ENCODE measurements at places on chromosomes 5 and 9.

DNA sequence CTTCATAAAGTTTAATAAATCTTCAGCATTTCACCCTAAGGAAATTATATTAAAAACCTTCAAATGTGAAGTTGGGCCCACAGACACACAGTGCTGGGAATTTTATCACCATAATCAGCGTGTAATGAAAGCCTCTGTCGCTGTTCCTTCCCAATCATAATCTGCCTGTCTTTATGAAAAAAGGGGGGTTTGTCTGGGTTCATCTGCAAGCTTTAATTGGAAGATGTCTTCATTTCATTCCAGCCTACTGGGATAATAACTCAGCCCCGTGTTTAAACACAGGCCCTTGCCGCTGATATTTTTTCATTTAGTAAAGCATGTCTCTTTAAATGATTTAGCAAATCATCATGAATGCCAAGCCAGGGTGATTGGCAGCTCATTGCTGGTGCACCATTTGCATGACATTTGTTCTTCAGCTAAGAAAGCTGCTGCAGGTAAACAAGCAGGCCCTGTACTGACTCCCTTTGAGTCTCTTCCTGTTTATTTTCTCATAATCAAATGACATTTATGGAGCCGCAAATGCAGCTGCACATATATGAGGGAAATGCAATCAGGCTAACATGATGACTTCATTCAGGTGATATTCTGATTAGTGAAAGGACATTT is 362.9 kb upstream of the TLE4 start:
- DNase-seq = no peak

- DNase-seq = no peak
These were observed 60.0 kb downstream of the SGCD start for GRCh38 chr5:156386976-156387375.

GRCh38 chr9:89165341-89165740 is 13.3 kb downstream of the SHC3 start:
- no peak for DNase-seq

- DNase-seq = no peak
These were observed 94.5 kb upstream of the CD180 start for GRCh38 chr5:67291066-67291465.

DNA sequence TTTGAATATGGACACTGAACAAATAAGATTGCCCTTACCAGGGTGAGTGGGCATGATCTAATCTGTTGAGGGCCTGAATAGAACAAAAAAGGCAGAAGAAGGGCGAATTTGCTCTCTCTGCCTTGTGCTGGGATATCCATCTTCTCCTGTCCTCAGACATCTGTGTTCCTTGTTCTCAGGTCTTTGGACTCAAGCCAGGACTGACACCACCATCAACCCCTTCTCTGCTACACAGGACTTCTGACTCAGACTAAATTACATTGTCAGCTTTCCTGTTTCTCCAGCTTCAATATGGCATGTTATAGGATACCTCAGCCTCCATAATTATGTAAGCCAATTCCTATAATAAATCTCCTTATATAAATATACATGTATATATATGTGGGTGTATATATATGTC is 40.8 kb upstream of the SLCO6A1 start:
- no peak for DNase-seq

DNA sequence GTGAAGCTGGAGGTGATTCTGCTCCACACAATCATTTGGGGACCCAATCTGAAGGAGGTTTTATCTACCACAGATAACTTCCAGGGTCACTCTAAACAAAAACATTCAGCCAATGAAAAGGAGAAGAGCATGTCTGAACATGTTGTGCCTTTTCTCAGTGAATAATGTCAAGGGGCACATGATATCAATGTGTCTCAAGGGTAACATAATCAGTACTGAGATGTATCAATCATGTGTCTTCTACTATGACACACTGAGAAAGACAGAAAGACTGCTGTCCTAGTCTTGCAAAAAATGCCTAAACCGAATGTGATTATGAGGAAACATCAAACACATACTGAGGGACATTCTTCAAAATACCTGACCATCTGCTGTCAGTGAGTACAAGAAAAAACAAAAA is 25.4 kb upstream of the RASA1 start:
- DNase-seq = no peak

GRCh38 chr9:95778957-95779356 is 96.5 kb upstream of the ERCC6L2 start:
- no peak for DNase-seq

GRCh38 chr9:132986640-132987620 is 8.4 kb downstream of the GFI1B start:
- no peak for DNase-seq

DNA sequence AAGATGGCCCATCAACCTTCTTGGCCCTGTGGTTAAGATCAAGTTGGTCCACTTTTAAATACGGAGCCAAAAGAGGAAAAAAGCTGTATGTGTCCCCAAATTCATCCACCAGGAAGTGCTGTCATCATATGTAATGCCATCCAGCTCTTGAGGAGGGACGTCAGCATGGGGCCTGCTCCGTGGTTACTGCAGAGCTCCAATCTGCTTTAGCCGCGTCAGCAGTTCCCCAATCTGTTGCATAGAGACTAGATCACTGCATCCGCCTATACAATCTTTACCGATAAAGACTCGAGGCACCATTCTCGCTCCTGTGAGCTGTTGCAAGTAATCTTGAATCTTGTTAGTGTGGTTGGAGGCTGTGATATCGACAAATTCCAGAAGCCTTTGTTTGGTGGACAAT is 65.7 kb downstream of the GABRA6 start:
- no peak for DNase-seq

- DNase-seq = no peak
These were observed 163.2 kb downstream of the TRIO start for GRCh38 chr5:14306329-14306815.

GRCh38 chr9:72826996-72827949 is 125.6 kb downstream of the ALDH1A1 start:
- no peak for DNase-seq

DNA sequence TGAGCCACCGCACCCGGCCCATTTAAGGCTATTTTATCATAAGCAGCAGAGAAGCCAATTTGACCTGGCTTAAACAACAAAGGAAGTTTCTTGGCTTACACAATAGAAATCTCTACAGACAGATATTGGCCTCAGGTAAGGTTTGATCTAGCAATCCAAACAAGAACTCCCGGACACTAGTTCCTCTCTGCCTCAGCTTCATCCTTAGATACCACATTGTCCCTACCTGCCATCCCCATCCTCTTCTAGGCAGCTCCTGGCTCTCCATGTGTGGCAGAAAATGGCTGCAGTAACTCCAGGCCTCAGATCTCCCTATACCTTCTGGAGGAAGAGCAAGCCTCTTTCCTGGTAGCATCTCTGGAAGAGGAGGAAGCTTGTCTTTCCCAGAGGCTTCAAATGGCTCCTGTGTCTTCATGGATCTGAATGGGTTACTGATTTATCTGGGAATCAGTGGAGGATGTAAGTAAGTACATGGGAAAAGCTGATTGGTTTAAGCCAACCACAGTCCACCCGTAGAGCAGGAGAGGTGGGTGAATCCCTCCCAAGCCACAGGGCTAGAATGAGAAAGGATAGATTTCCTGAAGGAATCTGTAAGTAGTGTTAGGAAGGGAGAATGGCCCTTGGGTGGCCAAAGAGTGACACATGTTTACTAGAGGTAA is 26.7 kb upstream of the AOPEP start:
- DNase-seq = no peak

DNA sequence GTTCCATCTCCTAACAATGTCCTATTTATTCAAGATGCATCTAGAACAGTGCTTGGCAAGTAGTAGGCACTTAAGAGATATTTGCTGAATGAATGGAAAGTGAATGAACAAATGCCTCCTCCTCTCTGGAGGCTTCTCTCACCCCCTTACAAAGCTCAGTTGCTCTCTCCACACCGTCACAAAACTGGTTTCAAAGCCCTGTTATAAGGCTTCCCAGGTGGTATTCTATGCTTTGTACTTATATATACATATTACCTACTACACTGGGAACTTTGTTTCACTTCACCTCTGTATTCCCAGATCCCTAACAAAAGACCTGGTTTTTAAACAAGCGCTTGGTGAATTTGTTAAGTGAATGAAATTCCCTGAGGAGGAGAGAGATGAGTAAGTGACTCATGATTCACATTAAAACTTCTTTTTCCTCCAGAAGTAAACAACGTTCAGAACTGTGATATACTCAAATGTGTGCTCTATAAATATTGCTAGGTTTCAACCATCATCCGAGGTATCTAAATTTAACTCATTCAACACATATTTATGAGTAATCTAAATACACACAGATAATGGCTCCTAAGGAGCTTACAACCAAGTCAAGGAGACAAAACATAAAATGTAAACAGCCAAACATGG is 36.0 kb downstream of the DENND1A start:
- DNase-seq = no peak

DNA sequence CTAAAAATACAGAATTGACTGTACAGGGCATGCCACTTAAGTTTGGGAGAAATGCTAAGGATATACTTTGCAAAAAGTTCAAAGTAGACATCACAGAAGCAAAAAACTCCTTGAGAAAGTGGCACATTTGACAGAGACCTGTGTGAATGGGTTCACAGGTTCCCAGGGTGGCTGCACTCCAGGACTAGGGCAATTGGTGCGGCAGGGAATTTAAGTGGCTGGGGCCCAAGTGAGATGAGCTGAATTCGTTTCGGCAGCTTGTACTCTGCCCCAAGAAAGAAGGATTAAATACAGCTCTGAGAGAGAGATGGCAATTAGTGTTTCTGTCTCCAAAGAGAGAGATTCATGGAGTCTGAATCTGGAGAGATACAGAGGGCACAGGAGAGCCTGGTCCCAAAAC is 280.1 kb downstream of the FBXL17 start:
- DNase-seq = no peak

- no peak for DNase-seq
These were observed 36.8 kb upstream of the SHOC1 start for GRCh38 chr9:111831371-111832108.

GRCh38 chr5:156340893-156341292 is 13.9 kb downstream of the SGCD start:
- DNase-seq = no peak

DNA sequence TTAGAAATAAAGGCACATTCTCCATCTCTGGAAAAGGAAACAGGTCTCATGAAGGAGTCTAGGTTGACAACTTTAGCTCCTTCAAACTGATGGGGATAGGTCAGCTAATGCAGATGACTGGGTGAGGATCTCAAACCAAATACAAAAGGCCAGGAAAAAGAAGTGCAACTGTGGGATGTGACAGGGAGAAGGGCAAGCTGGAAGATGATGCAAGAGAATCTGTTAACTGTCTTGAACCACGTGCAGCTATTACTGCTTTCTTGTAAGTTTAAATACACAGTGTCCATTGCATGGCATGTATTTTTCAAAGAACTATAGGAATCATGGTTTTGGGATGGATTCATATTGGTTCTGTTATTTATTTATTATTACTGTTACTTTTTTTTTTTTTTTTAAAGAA is 331.8 kb downstream of the NDUFS4 start:
- DNase-seq = no peak

DNA sequence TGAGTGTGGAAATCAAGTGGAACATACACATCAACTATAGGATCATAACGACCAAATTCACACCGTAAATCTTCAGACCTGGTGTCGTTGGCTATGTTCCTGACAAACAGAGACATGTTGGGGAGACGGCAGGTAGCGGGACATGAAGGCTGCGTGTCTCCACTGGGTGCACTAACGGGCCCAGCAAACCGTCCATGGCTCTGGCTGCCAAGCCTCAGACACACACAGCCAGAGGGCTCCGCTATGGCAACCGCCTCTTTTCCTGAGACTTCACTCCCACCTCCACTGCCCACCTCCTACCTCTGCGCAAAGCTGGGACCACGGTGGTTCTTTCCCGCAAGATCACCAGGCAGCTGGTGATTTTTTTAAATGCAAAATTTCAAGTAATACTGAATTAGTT is 16.3 kb downstream of the TMEM38B start:
- DNase-seq = no peak

GRCh38 chr5:177434437-177434836 is 8.0 kb downstream of the GRK6 start:
- DNase-seq = no peak

DNA sequence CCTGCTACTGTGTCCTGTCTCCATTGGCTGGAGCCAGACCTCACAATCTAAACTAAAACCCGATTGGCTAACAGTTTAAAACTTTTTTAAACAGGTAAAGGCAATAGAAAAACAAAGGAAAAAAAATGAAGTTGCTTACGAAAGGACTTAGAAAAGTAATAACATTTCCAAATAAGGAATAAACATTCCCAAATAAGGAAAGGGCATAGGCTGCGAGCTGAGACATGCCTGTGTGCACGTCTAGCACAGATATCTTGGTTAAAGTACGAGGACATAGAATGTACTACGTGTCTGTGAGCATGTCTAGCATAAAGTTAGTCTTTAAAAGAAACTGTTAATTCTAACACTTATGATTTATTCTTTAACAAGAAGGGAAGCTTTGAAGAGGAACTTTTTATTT is 15.3 kb upstream of the FAM120A start:
- DNase-seq = no peak

GRCh38 chr5:65832603-65833228 is 93.7 kb upstream of the ERBIN start:
- no peak for DNase-seq

- no peak for DNase-seq
These were observed 67.3 kb upstream of the VCAN start for GRCh38 chr5:83404182-83404716.

- DNase-seq = no peak
These were observed 63.3 kb upstream of the ZFR start for GRCh38 chr5:32507738-32508434.

DNA sequence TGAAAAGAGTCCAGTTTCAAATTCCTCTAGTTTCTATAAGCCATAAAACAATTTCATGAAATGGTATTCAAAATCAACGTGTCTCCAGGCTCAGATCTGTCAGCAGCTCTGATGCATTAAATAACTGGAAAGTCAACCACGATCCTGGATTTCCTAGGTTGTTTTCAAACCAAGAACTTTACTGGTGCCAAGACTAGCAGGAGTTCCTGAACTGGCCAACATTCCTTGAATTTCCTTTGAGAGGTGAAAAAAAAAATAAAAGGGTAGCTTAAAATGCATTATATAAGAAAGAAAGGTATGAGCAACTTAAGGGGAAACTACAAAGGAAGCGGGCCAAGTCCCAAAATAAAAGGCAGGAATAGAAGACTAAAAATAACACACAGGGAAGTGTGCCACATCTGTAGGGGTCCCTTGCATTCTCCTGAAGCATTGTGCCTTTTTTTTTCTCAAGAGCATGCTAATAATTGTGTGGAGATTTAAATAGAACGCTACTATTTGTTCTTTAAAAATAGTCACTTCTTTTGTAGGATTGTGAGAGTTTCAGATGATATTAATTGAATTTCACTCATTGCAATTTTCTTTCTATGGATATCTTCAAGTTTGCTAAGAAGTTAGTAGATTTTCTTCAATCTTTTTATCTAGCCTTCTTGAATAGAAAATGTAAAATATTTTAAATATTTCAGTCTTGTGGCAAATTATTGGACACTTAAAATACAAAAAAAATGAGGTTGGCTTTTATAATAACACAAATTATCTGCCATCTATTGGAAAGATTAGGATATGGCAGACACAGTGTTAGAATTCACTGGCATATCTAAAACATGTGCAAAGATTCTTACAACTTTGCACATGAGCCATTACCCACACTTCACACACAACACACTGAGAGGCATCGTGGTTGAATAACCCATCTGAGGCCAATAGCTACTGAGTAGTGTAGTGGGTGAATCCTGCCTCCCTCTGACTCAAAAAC is 15.3 kb downstream of the ESM1 start:
- DNase-seq = no peak

GRCh38 chr5:126455728-126456127 is 32.5 kb downstream of the GRAMD2B start:
- no peak for DNase-seq

- no peak for DNase-seq
These were observed 229.9 kb downstream of the SGCD start for GRCh38 chr5:156556666-156557406.

GRCh38 chr9:83330207-83331196 is 207.7 kb downstream of the FRMD3 start:
- DNase-seq = no peak

Data from activated effector memory CD4-positive, alpha-beta T cell treated with Interleukin-2 at 50 U/mL for 16 hours (primary cell).